ENCODE measurements at places on chromosomes 6 and 20.
A peak's percentile ranks its signal among the peaks of the same experiment; 100 is the strongest.

- DNase-seq = no peak
Measured at GRCh38 chr20:1204113-1204512, 859 bp downstream of the C20orf202 start.

DNA sequence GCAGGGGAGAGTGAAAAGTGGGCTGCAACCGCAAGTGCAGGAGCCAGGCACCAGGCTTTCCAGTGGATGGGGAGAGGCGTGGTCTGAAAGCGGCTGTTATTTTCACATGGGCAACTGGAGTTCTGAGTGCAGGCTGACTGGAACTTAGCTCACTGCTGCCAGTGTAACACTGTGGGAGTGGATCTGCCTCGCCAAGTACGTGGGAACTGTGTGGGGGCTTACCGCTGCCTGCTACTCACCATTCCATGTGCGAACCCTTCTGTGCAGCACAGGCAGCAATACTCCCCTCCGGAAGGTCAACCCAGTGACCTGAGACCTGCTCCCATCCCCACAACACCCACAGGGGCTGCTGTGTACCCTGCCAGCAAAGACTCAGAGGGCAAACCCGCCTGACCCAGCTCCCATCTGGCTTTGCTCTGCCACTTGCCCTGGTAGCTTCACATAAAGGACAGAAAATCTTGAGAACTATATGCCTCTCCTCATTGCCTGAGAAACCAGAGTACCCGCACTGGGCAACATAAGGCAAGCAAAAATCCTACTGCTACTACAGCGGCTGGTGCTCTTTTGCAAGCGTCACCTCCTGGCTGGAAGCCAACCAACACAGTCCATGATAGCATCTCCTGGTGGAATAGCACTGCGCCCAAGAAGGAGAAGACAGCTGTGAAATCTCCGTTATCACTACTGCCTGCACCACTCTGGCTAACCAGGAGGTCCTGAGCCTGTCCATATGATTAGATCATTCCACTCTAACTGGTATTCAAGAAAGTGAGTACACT, 54.4 kb upstream of the SIRPG start:
- no peak for DNase-seq

DNA sequence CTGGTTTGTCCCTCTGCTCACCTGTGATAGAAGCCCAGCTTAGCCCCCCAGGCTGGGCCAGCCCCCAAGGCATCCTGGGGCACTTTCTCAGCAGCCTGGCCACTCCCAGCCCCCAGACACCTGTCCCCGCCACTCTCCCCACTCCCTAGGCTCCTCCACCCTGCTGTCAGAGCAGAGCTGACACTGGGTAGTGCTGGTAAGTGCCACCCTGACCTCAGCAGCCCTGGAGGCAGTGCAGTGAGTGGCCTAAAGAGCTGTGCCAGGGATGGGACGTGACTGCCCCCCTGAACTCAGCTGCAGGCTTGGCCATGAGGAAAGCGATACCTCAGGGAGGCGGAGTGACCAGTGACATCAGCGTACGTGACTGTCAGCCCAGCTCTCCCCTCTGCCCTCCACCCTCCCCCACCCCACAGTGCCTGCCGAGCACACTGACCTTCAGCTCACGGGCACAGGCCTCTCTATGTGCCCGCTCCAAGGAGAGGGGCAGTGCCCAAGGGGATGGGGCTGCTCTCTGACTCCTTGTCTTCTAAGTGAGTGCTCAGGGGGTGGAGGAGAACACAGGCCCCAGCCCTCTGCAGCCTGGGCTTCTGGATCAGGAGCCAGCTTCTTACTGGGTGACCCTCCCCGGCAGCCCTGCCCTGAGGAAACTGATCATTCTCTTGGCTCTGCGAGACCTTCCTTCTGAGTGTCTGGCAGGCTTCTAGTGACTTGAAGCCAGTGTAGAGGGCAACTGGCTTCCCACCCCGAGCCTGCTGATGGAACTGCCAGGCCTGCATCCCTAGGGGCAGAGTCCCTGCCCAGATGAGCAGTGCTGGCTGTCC, 172.7 kb downstream of the MRPL14 start:
- DNase-seq = no peak

GRCh38 chr6:32047084-32047478, 8.9 kb downstream of the CYP21A2 start:
- DNase-seq = no peak

GRCh38 chr6:147222160-147222838, 18.1 kb downstream of the STXBP5 start:
- peak; percentile 43 for DNase-seq

- DNase-seq = no peak
Measured at GRCh38 chr20:37414224-37415035, 68.5 kb downstream of the SRC start.

- no peak for DNase-seq
Measured at GRCh38 chr6:24257282-24257681, 100.6 kb downstream of the DCDC2 start.

DNA sequence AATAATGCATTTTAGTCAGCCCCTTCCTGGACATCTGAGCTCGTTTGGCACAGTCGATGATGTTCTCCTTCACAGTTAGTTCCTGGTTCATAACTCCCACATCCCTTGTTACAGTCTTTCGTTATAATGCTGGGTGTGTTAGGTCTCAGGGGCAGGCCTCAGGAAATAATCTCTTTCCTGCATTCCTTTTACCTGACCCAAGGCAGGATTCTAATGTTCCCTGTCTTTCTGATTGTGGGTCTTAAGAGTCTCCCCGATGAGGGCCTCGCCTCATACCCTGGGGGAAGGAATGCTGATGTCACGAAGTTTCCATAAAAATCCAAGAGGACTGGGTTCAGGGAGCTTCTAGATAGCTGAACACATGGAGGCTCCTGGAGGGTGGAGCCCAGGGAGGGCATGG, 104.0 kb upstream of the CARMIL1 start:
- DNase-seq = no peak
